IPS DF 6.9 (cell line): ENCODE measurements at places on chromosomes 6 and 20.

- DNase-seq = no peak
These were observed 71.4 kb downstream of the MAFB start for GRCh38 chr20:40617594-40617993.

- DNase-seq = no peak
These were observed 228.0 kb downstream of the ZNF217 start for GRCh38 chr20:53365539-53366075.

GRCh38 chr20:17662333-17663039 is 19.6 kb downstream of the RRBP1 start:
- DNase-seq = no peak

DNA sequence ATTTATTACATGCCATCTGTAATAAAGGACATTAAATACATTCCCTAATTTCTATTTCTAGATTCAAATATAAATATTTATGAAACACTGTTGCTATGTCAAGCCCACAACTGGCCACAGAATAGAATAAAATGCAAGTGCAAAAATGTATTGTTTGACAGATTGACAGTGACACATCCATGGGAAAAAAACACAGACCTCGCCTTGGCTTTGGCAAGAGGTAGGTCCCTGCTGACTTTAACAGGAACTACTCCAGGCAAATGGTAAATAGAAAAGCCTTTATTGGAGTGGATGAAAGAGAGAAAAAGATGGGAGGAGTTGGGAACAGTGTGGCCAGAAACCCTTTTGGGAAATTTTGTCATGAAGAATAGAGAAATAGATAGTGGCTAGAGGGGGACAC is 622.9 kb downstream of the UTRN start:
- DNase-seq = no peak

GRCh38 chr6:87905101-87905641 is 142.5 kb upstream of the SPACA1 start:
- DNase-seq = no peak

- DNase-seq = no peak
These were observed 48.4 kb upstream of the FRMD1 start for GRCh38 chr6:168127384-168127868.

- DNase-seq = no peak
These were observed 46.9 kb downstream of the GFRA4 start for GRCh38 chr20:3616250-3616649.

- no peak for DNase-seq
These were observed 48.7 kb downstream of the SCGN start for GRCh38 chr6:25700761-25701160.

DNA sequence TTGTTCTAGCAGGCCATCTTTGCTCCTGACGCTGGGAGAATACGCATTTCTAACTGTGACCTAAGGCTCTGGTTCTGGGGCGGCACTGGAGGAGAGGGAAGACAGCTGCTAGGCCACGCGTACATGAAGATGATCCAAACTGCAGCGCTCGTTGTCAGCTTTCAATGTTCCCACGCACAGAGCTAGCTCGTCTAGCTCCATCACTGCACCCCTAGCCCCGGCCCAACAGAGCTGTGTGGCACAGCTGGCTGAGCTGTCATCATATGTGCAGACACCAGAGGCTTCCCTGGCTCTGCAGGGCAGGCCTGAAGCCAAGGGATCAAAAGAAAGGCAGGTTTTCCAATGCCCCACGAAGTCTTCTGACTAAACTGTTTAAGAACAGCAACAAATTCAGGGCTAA is 124.7 kb downstream of the IRF4 start:
- DNase-seq = no peak

DNA sequence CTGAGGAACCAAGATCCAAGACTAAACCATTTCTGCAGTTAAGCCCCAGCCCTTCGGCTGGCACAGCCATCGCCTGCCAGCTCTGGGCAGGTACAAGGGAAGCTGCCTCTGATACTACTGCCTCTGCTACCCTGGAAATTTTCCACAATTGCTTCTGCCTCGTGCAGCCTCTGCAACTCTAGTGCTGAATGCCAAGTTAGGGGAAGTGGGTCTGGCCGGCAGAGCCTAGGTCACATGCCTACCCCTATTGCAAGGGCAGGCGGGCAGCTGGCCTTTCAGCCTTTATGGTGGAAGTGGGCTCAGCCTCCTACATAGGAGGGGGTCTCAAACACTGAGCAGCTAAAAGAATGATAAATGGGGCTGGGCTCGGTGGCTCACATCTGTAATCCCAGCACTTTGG is 44.5 kb upstream of the TULP1 start:
- DNase-seq = no peak

- no peak for DNase-seq
These were observed 10.7 kb upstream of the NCOA7 start for GRCh38 chr6:125779924-125780539.

DNA sequence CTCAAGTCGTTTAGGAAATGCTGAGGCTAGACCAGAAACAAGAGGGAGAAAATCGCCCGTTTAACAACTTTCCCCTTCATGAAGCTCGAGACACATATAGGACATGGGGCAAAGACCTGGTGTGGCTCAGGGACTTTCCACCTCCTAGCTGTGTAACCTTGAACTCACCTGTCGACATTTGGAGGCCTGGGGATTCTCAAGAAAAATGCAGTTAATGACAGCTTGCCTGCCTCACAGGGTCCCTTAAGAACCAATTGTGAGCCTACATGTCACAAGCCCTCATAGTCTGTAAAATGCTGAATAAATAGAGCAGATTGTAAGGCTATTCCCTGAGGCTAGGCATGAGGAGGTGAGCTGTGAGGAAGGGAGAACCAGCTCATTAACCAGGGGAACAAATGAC is 35.1 kb downstream of the MGME1 start:
- DNase-seq = no peak

DNA sequence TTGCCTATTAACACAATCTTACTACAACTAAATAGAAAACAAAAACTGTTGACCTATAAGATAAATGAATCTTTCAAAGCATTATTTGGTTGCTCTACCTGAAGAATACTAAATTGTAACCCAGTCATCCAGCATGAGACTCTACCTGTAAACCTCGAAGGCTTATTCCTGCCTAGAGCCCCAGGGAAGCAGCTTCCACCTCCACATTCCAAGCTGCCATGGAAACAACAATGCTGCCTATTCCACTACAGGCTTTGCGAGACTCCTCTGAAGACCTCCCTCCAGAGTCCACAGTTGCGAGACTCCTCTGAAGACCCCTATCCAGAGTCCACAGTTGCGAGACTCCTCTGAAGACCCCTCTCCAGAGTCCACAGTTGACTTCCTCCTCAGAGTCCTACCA is 15.7 kb downstream of the GMDS start:
- DNase-seq = no peak

GRCh38 chr6:39777661-39778060 is 14.5 kb upstream of the DAAM2 start:
- DNase-seq = no peak

GRCh38 chr6:12286373-12287110 is 3.6 kb upstream of the EDN1 start:
- no peak for DNase-seq

DNA sequence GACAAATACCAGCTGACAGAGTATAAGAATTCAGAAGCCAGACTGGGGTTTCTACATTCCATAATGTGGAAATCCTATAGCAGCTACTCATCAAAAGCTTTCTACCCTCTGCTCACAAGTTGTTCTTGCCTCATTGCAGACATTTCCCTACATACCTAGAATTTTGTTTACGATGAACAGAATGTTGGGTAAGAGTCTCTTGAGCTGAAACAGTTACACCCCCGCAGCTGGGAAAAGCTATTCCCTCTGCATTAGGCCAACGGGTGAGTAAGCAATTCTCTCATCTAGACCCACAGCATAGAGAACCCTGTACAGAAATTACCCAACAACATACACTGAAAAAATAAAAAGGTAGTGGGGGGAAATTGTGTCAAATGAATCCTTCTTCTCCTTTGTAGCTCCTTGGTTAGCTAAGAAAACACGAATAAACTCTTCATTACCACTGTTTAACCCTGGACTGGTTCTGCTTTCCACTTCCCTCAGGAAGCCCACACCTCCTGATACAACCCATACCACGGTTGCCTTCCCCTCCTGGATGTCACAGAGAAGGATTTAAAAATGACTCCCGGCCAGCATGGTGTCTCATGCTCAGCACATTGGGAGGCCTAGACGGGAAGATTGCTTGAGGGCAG is 215.0 kb upstream of the SHLD1 start:
- DNase-seq = no peak

DNA sequence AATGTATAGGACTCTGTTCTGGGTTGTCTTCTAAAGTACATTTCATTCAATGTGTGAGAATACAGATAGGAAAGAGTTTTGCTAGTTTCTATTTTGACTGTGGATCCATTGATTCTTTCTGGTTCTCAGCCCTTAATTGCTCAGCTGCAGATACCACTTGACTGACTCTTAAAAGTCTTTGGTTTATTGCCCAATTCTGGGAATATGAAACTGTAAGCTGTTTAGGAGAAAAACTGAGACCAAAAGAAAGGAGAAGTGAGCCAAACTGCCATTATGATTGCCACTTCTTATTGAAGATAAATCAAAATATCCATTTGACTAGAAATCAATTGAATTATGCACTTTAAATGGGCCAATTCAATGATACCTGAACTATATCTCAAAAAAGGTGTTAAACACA is 211.4 kb downstream of the ESR1 start:
- DNase-seq = no peak
